ENCODE measurements at places on chromosomes 12 and 14.

- DNase-seq = no peak
Observed at GRCh38 chr14:102902523-102903247, 19.8 kb upstream of the AMN start.

GRCh38 chr14:21258005-21258888 lies 11.0 kb downstream of the HNRNPC start:
- DNase-seq = no peak

DNA sequence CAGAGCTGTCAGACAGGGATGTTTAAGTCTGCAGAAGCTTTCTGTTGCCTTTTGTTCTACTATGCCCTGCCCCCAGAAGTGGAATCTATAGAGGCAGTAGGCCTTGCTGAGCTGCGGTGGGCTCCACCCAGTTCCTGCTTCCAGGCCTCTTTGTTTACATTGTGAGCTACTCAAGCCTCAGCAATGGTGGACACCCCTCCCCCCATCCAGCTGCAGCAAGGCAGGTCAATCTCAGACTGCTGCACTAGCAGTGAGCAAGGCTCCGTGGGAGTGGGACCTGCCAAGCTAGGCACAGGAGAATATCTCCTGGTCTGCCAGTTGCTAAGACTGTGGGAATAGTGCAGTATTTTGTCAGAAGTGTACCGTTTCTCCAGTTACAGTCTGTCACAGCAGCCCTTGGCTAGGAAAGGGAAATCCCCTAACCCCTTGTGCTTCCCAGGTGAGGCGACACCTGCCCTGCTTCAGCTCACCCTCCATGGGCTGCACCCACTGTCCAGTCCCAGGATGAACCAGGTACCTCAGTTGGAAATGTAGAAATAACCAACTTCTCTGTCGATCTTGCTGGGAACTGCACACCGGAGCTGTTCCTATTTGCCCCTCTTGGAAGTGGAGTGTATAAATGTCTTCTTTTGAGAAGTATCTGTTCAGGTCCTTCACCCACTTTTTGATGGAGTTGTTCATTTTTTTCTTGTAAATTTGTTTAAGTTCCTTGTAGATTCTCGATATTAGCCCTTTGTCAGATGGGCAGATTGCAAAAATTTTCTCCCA lies 213.5 kb upstream of the SLC38A2 start:
- DNase-seq = no peak

- no peak for DNase-seq
Observed at GRCh38 chr12:19648591-19648990, 209.3 kb downstream of the AEBP2 start.

GRCh38 chr14:87430810-87431209 lies 562.2 kb downstream of the GALC start:
- DNase-seq = no peak
